ENCODE measurements at places on chromosomes 2 and 18.

DNA sequence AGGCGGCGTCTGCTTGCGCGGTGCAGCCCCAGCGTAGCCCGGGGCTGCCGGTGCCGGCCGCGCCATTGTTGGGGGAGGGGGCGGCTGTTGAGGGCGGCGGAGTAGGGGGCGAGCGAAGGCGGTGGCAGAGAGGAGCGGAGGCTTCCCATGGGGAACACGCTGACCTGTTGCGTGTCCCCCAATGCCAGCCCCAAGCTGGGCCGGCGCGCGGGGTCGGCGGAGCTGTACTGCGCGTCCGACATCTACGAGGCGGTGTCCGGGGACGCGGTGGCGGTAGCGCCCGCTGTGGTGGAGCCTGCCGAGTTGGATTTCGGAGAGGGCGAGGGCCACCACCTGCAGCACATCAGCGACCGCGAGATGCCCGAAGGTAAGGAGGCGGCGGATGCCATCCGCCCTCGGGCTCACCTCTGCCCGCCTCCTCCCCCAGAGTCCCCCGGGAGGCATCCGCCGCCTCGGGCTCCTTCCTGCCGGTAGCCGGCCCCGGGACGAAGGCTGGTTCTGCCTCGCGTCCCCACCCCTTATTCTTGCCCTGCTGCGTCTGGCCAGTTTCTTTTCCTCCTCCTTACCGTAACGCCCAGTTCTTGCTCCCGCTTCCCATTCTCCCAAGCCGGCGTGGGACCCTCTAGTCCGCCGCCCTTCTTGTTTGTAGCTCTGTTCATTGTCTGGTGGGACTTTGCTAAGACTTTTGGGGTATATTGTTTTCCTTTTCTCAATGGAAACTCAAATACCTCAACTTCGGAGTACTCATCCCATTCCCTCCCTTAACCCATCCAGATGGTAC, 500 bp downstream of the CCNYL1 start:
- DNase-seq: no peak

DNA sequence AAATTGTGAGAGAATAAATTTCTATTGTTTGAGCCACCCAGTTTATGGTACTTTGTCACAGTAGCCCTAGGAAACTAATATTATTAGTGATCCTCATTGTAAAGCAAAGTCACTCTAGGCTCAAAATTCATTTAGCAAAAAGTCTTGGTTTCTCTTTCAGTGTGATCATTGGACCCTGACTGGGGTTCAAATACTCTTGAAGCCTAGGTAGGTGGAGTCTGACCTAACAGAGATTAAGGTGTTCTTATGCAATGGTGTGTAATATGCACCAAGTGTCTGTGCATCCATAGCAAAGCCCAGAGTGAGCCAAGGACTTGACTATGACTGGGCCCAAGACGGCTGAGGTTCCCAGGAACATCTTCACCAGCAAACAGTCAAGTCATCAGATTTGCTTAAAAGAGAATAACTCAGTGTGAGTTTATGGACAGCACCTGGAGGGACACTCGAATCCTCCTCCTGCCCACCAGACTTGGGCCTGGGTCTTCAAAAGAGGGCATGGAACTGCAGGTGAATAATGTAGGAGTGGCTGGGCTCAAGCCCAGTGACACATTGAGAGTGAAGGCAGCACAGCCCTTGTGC, 51.1 kb upstream of the BCL11A start:
- DNase-seq: no peak

GRCh38 chr2:59276033-59276432, 1034.9 kb upstream of the FANCL start:
- DNase-seq: no peak

DNA sequence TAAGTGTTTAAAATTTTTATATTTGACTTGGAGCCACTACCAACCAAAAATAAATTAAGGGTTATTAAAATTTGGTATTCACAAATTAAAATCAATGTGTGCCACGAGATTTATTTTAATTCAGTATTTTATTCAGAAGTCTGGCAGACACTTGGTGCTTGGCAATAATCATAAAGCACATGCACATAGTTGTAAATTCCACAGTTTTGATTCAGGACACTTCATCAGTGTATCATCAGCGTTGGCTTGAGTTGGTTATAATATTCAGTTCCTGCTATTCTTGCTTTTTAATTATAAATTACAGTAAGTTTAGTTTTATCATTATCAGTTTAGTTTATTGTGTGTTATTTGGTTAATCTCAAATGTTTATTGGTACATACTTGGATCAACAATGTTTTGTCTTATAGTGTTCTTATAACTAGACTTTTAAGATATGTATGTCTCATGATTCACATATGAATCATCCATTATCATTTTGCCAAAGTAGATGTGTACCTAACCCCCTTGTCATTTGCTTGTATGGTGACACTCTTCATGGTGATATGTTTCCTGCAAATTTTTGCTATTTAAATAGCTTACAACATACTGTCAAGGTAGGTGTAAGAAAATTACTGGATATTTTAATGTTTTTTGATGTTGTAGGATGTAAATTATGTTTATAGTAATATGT, 237.9 kb downstream of the BABAM2 start:
- no peak for DNase-seq

DNA sequence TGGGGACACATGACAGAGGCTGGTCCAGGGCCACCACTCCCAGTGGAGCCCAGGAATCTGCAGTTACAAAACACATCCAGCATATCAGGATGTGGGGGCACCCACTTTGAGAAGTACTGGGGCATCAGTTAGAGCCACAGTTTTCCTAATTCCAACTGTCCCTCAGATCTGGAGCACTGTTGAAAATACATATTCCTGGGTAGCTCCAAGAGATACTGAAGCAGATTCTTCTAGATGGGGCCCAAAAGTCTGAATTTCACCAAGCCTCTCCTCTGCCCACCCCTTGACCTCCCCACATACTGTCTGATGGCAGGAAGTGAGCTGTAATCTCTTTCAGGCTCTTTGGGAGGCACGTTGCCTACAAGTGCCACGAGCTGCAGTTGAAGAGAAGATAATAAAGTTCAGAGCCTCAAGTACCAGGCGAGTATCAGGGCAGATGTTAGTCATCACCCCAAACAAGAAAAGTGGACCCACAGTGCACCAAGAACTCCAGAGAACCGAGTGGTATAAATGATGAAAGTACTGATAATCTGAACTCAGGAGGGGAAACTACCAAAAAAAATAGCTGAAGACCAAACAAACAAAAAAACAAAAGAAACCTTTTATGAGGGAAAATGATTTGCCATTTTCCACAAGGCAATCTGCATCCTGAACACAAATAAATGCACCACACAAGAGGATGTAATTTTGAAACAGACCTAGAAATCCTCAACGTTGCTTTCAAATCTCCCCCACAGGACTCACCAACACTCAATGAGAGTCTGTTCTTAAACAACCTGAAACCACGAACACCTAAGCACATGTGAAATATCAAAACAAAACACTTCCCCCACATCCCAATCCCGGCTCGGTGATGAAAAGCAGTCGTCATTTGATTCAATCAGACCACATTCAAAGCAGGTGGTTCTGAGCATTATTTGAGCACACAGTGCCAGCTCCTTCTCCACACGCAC, 98.7 kb downstream of the TCF4 start:
- no peak for DNase-seq

DNA sequence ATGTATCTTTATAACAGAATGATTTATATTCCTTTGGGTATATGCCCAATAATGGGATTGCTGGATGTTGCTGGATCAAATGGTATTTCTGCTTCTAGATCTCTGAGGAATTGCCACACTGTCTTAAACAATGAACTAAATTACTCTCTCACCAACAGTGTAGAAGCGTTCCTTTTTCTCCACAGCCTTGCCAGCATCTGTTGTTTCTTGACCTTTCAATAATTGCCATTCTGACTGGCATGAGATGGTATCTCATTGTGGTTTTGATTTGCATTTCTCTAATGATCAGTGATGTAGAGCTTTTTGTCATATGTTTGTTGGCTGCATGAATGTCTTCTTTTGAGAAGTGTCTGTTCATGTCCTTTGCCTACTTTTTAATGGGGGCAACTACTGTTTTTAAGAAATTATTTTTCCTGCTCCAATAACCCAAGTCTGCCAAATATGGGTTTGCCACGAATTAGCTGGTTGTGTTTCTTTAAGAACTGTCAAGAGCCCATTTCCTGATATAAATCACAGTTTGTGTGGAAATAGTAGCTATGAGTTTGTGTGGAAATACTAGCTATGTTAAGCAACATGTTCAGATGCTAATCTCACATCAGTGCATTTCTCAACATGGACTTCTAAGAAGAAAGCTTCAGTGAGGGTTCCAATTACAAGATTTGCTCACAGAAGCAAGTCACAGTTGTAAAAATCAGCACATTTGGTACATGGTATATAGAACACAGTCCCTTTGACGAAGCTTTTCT, 259.4 kb downstream of the ANAPC1 start:
- no peak for DNase-seq

DNA sequence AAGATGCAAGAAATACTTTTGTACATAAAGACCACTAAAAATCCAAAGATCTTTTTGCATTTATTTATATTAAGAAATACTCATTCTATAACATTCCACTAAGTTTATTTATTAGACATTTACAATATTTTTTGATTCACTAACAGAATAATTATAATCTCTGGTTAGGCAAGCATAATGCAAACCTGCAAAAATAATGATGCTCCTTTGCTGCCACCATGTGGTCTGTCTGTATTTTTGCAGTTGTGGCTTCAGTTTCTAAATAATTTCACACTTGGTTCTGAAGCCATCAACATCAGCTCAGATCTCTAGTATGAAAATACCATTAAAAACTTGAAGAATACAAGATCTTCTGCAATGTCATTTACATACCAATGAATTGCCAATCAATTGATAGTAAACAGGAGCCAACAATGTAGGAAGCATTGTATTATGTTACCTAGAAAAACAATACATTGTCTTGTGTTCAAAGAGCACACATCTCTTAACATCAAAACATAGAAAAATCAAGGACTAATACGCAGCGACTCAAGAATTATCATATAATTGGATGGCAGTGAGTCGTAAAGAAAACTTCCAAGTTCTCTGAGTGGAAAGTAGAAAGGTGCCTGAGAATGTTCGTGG, 28.8 kb upstream of the WDR75 start:
- peak; percentile 45 for DNase-seq

GRCh38 chr2:73423913-73424312, 38.3 kb downstream of the ALMS1 start:
- no peak for DNase-seq

DNA sequence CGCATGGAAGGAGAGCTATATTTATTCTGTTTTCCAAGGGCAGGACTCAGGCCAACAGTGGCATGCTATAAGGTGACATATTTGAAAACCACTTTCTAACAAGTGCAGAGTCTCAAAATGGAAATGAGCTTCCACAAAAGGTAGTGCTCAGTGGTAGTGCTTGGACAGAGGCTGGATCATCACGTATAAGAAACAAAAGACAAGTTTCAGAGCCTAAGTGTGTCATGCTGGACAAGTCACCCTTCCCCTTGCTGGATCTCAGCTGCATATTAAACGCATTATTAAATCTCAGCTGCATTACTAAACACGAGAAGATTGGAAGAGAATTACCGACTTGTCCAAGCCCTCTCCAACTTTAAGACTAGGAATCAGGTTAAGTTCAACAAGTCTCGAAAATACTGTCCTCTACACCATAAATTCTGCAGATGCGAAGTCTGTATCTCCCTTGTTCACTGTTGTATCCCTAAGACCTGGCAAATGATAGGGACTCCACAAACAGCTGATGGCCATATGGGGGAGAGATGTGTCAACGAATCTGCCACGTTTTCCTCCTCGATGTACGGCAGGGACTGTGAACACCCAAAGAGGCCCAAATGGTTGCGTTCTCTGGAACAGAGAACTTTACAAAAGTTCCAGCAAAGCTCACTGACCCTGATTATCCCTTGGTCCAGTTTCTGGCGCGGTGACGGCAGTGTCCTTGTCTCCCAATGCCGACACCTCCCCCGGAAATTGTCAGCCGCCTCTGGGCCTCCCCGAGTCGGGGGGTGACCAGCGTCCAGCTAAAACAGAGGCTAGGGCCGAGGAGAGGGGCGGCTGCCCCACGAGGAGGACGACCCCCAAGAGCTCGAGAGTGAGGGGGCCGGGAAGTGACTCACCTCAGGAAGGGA, 611 bp downstream of the NOL10 start:
- no peak for DNase-seq

DNA sequence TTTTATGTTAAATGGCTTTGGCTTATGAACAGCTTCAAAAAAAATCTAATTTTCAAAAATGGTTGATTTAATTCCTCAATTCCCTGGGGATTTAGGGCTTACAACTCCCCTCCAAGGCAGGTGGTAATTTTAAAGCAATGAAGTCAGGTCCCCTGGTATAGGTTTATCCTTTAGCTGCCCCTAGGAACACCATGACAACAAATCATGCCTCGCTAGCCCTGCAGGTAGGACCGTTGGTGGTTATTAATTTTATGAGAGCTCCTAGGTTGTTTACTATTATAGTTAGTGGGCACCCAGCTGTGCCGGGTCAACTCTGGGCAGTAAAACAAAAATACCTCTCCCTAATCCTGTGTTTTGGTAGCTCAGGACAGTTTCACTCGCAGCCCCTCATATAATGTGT, 26.2 kb upstream of the MBOAT2 start:
- peak; percentile 8 for DNase-seq

- DNase-seq: no peak
Observed at GRCh38 chr2:65231121-65231520, 3.5 kb downstream of the ACTR2 start.

DNA sequence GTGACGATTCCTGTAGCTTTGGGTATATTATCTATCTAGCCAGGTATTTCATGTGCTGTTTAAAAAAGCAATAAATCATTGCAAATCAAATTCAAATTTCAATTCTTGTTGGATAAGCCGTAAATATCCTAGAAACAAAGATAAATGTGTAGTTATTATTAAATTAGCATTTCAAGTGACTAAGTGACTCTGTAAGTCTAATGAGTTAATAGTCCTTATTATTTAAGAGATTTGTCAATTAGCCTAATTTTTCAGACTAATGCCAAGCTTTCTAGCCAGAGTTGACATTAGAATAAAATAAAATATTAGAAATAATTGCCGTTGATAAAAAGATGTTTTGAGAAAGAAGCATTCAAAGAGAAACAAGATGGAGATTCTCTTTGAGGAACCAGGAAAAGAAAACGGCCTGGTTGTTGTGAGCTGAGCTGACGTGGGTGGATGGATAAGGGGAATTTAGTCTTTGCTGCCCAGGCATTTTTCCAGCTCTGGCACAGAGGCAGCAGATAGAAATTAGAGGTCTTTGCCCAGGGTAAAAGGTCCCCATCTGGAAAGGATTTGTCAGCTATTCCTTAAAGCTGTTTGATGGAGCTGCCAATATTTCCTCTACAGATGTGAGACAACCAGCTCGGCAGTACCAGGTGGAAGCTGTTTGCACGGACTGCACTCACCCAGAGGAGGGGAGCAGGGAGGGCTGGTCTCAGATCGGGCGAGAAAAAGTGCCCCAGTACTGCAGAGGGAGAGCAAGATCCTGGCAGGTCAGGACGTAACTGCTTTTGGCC, 117.3 kb upstream of the SEC11C start:
- no peak for DNase-seq

GRCh38 chr2:133062931-133063665, 393.1 kb upstream of the LYPD1 start:
- no peak for DNase-seq

GRCh38 chr18:49072524-49072934, 121.8 kb upstream of the SMAD7 start:
- DNase-seq: no peak

- DNase-seq: no peak
Observed at GRCh38 chr2:237474442-237474911, 12.6 kb upstream of the MLPH start.

GRCh38 chr18:59690996-59691395, 6.2 kb downstream of the CCBE1 start:
- DNase-seq: no peak

GRCh38 chr18:68676913-68677312, 38.0 kb downstream of the TMX3 start:
- DNase-seq: no peak
